ENCODE measurements at places on chromosomes 13 and 19. TPM values are rescaled to one million over a fixed set of nuclear protein-coding genes. Genes with fewer than 3 reads are reported as not detected.

DNA sequence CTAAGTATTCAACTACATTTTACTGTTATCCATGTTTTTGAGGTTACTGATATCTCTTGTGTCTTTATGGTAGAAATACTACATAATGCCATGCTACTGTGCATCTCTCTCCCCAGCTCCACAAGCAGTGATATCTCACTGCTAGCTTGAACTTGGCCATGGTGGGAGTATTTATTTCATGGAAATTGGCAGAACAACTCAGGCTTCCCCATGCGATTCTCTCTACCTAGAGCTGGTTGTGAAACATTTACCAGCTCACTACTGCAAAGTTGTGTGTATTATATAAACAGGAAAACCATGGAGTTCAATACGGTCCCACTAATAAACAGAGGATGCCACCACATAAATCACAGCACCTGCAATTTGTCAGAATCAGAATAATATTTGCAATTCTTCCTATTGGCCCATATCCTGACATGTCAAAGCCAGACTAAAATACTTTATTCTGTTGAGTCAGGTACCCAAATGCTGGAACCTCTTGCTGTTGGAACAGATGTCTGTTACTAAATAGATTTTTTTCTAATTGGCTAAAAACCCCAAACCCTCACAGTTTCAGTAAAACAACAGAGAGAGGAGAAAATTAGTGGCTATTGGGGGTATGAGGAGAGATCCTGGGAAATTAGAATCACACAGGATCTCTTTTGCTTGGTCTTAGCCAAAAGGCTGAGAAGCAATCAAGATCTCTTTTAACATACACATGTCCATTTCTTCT, 91.4 kb upstream of the SLC10A2 start:
- DNase-seq: no peak

GRCh38 chr19:18611327-18612050, 1.2 kb upstream of the TMEM59L start:
- no peak for DNase-seq

- DNase-seq: no peak
Measured at GRCh38 chr19:31233295-31233800, 115.9 kb downstream of the TSHZ3 start.

DNA sequence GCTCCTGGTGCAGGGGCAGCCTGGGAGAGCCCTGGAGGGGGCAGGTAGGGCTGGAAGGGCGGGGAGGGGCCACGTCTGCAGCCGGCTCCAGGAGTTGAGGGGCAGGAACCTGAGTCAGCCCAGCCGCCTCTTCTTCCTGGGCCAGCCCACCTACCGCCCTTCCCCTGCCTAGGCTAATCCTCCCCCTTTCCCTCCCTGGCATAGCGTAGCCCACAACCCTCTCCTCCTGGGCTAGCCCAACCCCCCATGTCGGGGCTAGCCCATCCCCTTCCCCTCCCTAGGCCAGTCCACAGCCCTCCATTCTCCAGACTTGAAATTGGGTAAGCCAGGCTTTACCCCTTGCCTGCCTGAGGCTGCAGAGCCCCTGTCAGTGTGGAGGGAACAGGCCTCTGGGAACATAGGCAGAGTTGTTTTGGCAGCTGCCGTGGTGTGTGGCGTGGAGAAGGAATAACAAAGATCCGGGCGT, 20.6 kb upstream of the WDR18 start:
- no peak for DNase-seq

DNA sequence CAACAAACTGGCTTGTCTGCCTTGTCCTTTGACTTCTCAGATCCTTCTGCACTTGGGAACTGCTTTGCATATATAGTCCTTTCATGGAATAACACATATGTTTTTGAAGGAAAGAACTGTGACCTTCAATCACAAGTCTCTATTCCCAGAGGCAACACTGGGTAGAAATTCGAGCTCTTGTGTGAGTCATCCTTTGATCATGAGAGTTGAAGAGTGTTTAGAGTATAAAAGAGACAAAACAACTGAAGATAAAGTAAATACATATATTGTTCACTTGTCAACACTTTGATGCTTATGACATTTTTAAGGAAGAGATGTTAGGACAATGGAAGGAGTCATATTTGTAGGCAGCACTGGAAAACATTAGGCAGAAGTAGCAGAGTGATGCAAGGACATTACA, 5.2 kb upstream of the OR7A5 start:
- no peak for DNase-seq

DNA sequence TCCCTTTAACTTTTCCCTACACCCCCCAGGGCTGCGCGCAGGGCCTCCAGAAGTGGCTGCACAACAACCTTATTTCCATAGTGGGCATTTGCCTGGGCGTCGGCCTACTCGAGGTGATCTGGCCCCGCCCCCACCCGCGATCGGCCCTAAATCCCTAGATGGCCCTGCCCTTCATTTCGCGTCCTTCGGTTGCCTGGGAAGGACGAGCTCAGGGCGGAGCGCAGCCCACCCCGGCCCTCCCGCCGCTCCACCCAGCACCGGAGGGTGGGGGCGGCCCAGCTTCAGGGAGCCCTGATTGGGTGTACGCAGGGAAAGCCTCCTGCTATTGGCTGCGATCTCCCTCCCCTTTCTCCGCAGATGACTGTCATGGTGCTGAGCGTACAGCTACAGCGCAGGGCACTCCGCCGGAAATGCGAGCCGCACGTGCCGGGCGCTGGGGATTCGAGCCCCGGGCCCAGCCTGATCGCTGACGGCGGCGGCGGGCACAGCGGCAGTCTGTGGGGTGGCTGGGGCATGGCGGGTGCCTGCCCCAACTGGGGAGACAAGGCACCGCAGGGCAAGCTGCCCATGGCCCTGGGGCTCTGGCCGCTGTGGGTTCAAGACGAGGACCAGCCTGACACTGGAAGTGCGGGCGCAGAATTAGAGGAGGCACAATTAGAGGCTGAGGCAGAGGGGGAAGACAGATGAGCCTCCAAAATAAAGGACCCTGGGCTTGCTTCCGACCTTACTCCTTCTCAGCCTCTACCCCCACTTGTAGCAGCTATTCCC, 4.3 kb downstream of the CD37 start:
- DNase-seq: no peak

DNA sequence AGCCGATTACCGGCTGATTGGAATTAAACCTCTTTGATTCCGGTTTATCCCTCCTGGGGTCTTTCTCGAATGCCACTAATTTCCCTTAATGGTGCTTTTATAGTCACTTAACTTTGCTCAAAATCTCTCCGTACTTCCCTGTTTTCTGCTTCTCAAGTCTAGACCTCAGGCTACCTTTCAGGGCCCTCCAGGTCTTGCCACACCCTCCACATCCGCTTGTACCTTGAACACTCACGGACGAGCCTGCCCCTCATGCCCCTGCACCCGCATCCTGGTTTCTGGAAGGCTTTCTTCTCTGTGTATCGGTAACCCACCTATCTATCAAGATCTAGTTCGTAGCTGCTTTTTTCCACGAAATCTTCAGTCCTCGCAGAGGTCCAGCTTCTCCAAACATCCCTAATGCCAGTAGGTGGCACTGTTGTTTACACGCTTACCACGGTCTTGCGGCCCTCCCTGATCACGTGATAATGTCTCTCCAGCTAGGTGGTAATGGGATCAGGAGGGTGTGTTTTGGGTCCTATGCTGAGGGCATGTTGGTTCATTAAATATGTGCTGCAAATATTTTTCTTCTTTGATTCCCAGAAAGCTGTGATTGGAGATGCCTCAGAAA, 13.8 kb downstream of the ATP12A start:
- DNase-seq: no peak

DNA sequence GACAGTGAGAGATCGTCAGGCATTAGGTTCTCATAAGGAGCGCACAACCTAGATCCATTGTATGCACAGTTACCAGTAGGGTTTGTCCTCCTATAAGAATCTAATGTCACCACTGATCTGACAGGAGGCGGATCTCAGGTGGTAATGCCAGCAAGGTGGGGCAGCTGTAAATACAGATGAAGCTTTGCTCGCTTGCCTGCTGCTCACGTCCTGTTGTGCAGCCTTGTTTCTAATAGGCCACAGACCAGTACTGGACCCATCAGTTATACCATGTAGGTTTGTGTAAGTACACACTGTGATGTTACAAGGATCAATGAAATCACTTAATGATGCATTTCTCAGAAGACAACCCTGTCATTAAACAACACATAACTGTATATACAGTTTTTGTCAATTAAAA, 23.5 kb downstream of the VWA8 start:
- DNase-seq: no peak

DNA sequence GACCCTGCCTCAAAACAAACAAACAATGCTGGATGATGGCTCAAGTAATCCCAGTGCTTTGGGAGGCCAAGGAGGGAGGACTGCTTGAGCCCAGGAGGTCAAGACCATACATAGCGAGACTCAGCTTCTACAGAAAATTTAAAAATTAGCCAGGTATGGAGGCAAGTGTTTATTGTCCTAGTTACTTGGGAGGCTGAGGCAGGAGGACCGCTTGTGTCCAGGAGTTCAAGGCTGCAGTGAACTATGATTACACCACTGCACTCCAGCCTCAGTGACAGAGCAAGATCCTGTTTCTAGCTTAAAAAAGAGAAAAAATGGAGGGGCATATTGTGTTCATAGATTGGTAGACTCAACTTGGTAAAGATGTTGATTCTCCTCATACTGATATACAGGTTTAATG, 36.2 kb downstream of the KPNA3 start:
- no peak for DNase-seq

GRCh38 chr19:41753936-41754529, 1.3 kb upstream of the CEACAM6 start:
- DNase-seq: no peak

GRCh38 chr19:5933391-5934068, 19.5 kb downstream of the CAPS start:
- no peak for DNase-seq

DNA sequence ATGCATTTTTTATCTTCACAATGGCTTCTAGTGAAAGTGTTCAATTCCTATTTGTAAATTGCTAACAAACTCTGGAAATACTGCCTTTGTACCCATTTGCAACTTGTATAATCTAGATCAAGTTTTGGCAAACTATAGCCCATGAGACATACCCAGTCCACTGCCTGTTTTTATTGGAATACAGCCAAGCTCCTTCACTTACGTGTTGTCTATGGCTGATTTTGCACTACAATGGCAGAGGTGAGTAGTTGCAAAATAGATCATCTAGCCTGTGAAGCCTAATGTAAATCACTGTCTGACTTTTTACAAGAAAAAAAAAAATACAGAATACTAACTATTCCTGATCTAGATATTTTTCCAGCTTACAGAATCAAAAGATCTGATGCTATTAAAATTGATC, 37.1 kb downstream of the DZIP1 start:
- no peak for DNase-seq

DNA sequence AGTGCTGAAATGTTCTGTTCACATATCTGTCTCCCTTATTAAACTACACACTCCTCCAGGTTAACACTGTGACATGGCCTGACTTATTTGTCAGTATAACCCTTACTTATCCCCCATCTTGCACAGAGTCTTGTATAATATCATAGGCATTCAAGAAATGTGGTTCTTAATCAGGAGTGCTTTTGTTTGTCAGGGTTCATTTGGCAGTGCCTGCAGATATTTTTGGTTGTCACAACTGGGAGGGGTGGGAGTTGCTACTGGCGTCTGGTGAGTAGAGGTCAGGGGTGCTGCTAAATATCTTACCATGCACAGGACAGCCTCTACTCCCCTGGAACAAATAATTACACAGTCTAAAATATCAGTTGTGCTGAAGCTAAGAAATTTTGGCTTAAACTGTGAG, 20.4 kb upstream of the OBI1 start:
- DNase-seq: no peak

GRCh38 chr13:40438022-40438680, 228.3 kb downstream of the FOXO1 start:
- no peak for DNase-seq

- no peak for DNase-seq
Measured at GRCh38 chr19:695352-695949, at the start of gene PRSS57. Gene PRSS57, minus strand, starts transcription at chr19:695452. Its CDS starts 22 bp downstream, at chr19:695430.

DNA sequence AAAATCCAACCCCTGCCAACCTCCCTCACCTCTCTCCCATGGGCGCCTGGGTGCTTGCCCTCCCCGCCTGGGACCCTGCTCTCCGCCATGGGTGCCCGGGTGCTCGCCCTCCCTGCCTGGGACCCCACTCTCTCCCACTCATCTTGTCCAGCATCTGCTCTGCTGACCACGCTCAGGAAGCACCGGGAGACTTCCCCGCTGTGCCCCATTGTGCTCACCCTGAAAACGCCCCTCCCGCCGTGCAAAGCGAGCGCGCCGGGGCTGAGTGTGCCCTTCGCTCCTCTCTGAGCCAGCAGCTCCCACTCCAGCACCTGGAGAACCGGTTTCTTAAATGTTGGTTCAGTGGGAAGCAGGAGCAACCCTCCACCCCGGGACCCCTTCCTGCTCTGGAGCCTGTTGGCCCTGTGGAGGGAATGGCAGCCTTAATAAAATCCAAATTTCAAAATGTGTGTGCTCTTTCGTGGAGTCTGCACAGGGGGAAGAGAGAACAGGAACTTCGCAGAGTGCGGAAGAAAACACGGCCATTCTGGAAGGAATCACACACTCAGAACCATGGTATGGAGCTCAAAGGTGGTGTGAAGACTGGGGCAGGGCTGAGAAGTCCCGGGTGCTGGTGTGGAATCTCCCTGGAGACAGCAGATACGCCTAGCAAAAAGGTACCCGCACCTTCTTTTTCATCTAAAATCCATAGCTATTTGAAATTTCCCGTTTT, 23.1 kb upstream of the CDC16 start:
- DNase-seq: no peak

- no peak for DNase-seq
Measured at GRCh38 chr13:51800486-51800885, 3.5 kb downstream of the DHRS12 start.

- DNase-seq: no peak
Measured at GRCh38 chr13:23636360-23636759, 66.1 kb downstream of the TNFRSF19 start.

DNA sequence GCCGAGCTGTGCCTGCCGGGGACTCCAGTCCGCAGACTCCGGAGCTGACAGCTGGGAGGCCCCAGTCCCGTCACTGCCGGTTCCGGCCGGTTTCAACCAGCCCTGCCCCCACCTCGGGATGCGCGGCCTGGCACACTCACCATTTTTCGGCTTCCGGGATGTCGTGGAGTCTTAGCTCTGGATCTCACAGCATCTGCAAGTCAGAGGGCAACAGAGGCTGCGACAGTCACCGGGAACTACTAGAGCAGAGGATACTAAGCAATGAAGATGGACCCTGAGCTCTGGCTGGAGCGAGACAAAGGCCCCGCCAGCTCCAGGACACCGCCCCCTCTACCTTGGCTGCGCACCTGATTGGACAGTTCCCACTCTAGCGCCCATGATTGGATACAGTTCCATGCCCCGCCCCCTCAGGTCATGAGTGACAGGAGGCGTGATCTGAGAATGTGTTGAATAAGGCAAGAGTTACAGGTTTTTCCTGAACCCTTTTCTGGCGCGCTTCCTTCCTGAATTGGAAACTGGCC, at the start of gene ZNF682:
Gene ZNF682, minus strand, starts transcription at position 303 of the 521 bp plus-strand sequence. Its CDS starts 160 bp downstream, at position 143.
- DNase-seq: peak; percentile 57

- no peak for DNase-seq
Measured at GRCh38 chr13:110555601-110556223, 5.8 kb downstream of the RAB20 start.

GRCh38 chr13:100254002-100254401, 165.1 kb downstream of the PCCA start:
- DNase-seq: no peak

The AMER2 gene
- not detected for total RNA-seq

The PGLYRP2 gene
- total RNA-seq: not detected

The SPINT2 gene
- 83.5 TPM for total RNA-seq

The CLDN10 gene
- total RNA-seq: not detected

The SLC17A7 gene
- total RNA-seq: not detected

The IRGC gene
- not detected for total RNA-seq

The ZNF266 gene
- total RNA-seq: 15.1 TPM

The PRR12 gene
- total RNA-seq: 26.1 TPM

The ZNF534 gene
- total RNA-seq: not detected

The PEAK3 gene
- total RNA-seq: not detected

The HIPK4 gene
- not detected for total RNA-seq

The MEF2B gene
- total RNA-seq: not detected

The UBE2L5 gene
- total RNA-seq: not detected
